ENCODE measurements at places on chromosomes 7 and 10. TPM values are rescaled to one million over a fixed set of nuclear protein-coding genes. Genes with fewer than 3 reads are reported as not detected.

DNA sequence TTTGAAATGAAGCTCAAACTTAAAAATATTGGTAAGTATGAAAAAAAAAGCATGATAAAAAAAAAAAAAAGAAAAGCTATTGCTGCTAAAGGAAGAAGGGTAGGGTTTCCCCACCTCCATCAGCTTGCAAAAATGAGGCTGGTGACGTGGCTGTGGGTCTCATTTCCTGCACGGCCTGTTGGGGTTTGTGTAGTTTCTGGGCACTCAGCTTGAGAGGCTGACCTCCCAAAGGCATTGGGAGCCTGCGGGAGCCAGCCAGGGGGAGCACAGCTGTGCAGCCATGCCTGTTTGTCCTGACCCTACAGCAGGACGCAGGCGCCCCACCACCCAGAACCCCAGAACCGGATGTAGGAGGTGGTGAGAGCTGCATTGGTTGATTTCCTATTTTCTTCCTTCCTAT lies 48.8 kb upstream of the CARD11 start:
- DNase-seq, result no peak

DNA sequence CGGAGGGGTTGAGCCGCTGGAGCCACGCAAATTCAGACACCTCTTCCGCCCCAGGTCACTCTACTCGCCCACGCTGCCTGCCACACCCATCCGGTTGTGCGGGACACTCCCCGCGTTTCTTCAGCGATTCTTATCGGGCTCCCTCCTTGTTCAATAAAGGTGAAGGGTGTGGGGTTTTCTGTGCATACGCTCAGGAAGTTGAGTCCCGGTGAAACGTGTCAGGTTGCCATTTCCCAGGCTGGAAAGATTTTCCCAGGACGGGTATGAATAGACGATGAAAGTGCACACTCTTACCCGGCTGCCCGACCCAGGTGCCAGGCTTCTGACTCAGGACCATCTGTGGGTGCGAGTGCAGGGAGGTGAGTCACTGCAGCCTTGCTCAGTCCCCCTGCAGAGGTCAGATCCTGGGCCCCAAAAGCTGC lies 22.0 kb downstream of the KLF6 start:
- DNase-seq, result no peak

The MALSU1 gene
- 47.2 TPM for total RNA-seq

DNA sequence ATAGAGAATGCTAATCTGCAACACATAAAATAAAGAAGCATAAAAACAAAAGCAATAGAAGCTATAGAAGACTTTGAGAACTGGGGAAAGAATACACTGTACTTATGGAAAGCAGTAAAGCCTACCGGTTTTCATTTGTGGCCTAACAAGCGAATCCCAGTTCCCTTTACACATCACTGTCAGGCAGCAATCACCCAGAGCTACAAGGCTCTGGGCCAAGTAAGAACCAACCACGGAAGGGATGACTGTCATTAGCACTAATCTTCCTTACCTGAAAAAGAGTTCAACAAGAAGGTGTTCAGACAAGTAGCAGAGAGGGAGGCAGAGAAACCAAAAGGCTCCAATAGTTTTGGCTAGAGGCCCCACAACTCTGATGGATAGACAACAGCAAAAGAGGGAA lies 15.0 kb downstream of the CCDC6 start:
- no peak for DNase-seq

The NDUFB2 gene
- total RNA-seq, result 174 TPM

DNA sequence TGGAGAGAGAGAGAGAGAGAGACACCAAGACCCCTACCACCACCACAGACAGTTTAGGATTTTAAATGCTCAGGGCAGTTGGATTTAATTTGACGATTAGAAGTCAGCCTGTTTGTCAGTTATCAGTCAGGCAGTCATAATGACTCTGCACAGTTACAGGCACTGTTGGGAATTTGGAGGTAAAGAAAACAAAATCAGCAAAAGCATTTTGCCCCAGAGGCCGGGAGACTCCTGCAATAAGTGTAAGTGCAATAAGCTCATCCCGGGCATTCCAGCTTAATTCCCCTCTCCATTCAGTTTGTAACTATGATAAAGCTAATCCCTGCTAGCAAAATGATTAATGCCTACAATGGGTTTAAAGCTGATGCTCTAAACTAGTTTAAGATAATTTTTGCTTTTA lies 13.5 kb downstream of the SEMA3C start:
- DNase-seq, result no peak

The EN2 gene
- not detected for total RNA-seq

- DNase-seq, result no peak
These were observed 119.7 kb upstream of the FAM133B start for GRCh38 chr7:92709912-92710311.

DNA sequence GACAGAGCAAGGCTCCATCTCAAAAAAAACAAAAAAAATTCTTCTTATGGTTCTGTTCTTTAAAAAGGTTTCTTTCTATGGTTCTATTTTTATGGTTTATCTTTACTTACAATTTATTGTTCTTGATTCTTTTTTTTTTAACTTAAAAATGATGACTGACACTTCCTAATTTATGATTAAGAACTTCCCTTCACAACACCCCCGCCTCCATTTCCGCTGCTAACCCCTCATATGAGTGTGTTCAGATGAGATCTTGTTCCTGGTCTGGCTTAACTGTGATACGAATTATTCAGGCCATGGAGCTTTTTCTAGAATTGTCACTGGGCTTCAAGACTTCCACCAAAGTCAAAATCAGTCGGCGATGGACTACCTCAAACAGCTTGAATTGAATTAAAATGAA lies 33.9 kb downstream of the PTER start:
- no peak for DNase-seq

DNA sequence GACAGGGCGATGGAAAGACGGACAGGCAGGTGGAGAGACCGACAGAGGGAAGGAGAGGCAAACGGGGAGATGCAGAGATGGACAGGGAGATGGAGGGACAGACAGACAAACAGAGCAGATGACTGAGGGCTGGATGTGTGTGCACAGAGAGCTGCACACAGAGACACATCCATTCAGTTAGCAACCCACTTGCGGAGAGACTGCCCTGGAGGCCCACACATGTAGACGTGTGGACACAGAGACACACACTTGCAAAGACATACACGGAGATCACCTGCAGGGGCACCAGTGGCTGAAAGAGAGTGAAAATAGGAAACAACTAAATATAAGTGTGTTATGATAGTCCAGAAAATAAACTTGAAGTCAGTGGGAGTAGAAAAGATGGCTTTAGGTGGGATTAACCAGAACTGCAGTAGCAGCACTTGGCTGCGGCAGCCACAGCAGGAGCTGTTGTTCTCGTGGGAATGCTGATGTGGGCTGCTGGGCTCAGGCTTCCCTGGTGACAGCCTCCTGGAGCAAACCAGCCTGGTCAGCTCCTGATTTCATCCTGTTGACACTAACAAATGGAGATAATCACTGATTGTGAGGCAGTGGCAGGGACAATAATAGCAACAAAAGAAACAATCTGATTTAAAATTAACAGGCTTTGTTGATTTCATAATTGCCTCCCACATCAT lies 134.1 kb downstream of the CCNY start:
- DNase-seq, result no peak

- DNase-seq, result no peak
These were observed 200.1 kb downstream of the SDHAF3 start for GRCh38 chr7:97317575-97317974.

- DNase-seq, result no peak
These were observed 17.5 kb downstream of the PWWP2B start for GRCh38 chr10:132414402-132415016.

- no peak for DNase-seq
These were observed 1.2 kb upstream of the CHAT start for GRCh38 chr10:49612513-49613164.

DNA sequence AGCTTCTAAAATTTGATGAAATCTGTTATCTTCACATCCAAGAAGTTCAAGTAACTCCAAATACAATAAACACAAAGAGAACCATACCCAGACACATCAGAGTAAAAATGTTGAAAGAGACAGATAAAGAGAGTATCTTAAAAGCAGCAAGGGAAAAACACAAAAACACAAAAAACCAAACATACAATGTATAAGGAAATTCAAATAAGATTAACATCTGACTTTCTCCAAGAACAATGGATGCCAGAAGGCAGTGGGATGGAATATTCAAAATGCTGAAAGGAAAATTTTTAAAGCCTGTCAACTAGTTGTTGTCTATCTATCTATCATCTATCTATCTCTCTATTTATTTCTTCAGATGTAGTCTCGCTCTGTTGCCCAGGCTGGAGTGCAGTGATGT lies 72.4 kb upstream of the MKLN1 start:
- DNase-seq, result no peak

DNA sequence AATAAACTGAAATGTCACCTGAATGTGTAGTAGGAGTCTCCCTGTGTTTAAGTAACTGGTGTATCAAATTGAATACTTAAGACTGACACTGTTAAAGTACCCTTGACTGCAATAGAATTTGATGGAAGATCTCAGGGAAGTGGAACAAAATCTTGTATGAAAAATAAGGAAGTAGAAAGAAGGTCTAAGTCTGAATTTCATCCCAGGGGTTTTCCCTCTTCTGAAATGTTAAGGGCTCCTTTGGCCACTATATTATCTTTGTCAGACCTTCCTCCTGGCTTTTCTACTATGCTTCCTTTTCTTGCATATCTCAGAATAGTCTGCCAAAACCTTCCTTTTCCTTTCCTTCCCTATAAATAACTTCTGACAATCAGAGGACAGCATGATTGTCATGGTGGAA lies 59.6 kb downstream of the BLNK start:
- DNase-seq, result no peak

The SLC16A9 gene
- total RNA-seq, result 13.7 TPM

DNA sequence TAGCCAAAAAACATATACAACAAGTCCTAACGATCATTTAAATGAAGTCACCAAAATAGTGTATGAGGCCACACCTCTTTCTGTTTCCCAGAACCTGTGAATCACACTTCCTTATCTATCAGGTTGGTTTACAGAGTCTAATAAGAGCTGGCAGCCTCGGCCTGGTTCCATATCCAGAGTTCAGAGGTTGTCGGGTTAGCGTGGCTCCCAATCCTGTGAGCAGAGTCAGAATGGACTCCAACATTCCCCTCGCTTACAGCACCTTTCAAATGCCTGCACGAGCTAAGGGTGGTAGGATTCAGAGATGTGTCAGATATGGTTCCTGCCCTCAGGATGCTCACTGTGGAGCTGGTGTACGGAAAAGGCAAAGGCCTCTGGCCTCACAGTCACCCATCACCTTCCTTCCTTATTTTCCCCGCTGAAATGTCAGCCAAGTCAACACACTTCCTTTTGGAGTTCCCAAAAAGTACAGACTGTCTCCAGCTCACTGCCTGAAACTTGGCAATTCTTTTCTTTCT lies 6.0 kb downstream of the IL15RA start:
- DNase-seq, result no peak

DNA sequence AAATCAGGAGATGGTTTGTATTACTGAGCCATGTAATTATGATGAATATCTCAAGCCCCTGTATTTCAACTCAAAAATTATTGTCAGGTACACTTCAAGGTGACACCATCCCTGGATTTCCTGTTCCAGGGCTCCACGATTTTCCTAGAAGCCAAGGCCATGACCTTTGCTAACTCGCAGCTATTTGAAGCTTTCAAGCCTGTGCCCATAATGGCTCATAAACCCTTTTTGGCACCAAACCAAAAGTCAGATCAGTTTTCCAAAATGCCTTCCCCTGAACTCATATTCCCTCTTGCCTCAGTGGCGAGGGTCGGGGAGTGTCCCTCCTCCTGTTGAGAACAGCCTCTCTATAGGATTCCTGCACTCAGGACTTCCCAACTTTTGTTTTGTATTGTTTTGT lies 70.8 kb downstream of the HIP1 start:
- no peak for DNase-seq

The KCNMA1 gene
- total RNA-seq, result 5.8 TPM

The ANKRD61 gene
- total RNA-seq, result 0.47 TPM

DNA sequence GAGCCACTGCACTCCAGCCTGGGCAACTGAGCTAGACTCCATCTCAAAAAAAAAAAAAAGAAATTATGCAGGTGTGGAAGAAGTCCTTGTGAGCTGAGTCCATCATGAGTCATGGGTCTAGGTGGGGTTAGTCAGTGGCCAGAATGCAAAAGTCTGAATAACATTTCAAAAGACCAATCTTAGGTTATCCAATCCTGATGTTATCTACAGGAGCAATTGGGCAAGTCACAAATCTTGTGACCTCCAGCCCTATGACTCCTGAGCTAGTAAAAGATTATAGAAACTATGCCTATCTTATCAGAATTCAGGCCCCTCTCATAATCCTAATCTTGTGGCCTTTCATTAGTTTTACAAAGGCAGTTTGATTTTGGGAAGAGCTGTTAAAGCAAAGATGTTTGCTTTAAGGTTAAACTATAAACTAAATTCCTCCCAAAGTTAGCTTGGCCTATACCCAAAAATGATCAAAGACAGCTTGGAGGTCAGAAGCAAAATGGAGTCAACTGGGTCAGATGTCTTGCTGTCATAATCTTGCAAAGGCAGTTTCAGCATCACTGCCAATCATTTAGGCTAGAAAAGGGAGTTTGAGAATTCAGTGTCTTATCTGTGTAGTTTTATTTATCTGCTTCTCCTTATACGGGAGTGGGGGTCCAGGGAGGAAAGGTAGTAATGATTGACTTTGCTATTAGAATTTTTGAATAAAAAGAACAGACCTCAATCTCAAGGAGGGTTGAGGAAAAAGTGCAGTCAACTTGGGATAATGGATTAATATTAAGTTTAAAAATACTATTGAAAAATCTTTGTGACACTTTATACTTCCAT lies 71.2 kb upstream of the TRIM24 start:
- DNase-seq, result no peak

- no peak for DNase-seq
These were observed 71.6 kb downstream of the CCDC71L start for GRCh38 chr7:106589198-106589879.

The GJD4 gene
- 0.24 TPM for total RNA-seq
